KBM-7 (cell line): ENCODE measurements at places on chromosomes 5 and 9.

- no peak for DNase-seq
Measured at GRCh38 chr5:147617191-147617606, 107.3 kb upstream of the DPYSL3 start.

DNA sequence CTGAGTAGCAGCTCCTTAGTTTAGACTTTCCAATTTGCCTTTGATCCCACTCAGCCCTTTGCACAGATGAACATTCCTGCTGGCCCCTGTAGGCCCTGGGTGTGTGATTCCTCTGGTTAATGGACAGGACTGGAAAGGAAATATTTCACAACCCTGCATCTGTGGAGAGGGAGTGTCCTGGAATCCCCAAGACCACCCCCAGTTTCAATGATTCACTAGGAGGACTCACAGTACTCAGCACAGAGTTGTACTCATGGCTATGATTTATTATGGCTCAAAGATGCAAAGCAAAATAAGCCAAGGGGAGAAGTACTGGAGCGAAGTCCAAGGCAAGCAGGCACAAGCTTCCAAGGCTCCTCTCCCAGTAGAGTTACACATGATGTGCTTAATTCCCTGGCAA lies 42.4 kb upstream of the TJP2 start:
- DNase-seq, result no peak

DNA sequence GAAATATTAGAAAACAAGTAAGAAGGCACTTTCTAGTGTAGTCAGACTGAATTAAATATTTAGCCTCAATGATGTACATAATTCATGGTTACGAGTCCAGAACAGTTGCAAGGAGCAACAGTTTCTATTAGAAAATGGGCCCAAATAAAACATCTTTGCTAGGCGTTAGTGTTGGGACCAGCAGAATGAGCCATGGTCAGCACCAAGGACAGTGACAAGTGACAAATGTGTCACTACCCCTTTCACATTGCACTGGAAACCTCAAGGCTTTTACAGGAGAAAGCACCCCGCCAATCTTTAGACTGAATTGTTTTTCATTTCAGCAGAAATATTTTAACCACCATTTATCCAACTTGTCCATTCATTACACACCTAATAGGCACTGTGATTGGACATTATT lies 301.3 kb upstream of the ADCY2 start:
- peak; percentile 18 for DNase-seq

GRCh38 chr5:177429248-177430040 lies 3.0 kb downstream of the GRK6 start:
- peak; percentile 94 for DNase-seq

- DNase-seq, result no peak
Measured at GRCh38 chr9:34566322-34566721, 23.2 kb downstream of the CNTFR start.

- no peak for DNase-seq
Measured at GRCh38 chr5:106380736-106381135, 1290.0 kb downstream of the EFNA5 start.

DNA sequence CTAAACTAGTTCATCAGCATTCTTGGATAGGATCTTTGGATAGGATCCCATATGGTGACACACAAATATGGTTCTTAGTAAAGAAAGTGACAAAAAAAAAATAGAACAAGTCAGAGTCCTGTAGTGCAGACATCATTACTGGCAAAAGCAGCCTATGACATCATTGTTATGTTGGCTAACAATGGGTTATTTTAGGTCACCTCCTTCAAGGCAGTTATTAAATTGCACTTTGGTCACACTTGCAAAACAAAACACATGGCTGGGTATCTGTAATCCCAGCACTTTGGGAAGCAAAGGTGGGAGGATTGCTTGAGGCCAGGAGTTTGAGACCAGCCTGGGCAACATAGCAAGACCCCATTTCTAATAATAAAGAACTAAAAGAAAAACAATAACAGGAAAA lies 185.9 kb downstream of the KIAA0825 start:
- DNase-seq, result no peak

- no peak for DNase-seq
Measured at GRCh38 chr5:77743181-77743580, 33.0 kb downstream of the TBCA start.

- no peak for DNase-seq
Measured at GRCh38 chr5:120415985-120416384, 48.1 kb upstream of the PRR16 start.

DNA sequence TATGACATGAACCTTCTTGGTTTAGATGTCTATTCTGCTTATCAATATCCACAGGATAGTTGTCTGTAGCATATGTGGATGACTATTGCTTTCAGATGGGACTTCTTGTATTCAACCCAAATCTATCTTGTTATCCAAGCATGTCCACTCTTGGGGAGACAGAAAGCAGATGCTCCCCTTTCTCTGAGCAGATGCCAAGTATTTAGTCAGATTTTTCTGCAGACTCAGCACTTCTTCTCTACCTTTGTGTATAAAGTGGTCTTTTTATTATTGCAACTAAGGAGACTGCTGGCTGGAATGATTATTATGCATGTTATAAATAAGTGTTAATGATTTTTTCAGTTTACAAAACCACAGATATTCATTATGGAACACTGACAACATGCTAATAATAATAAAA lies 45.1 kb upstream of the ASTN2 start:
- no peak for DNase-seq

DNA sequence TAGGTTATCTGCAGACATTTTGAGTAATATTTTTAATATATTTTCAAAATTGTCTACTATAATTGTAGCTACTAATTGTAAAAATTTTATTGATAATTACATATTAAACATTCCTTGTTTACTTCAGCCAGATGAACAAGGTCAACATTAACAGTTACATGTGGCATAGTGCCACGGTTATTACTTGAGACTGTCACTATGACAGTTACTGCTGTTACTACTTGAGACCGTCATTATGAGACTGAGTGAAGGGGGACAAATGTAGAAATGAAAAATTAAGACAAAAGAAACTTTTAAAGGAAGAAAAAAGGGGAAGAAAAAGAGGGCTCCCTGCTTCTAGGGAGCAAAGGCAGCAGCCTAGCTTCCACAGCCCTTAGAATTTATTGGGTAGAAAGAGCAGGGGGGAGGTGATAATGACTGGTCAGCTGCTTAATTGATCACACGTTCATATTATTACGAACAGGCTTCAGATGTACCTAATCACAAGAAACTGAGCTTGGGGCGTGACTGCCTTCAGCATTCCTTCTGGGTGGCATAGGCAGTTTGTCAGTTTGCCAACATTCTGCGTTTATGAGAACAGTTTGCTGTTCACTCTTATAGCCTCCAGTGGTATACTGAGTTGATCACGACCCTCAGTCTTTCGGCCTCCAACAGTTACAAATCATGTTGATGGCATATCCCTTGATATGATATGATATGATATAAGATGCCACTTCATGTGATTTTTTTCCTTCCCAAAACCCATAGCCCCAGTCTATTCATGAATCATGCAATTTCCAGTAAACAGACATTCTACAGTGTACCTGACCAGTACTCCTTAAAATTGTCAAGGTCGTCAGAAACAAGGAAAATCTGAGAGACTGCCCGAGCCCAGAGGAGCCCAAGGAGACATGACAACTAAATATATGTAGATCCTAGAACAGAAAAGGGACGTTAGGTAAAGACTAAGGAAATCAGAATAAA lies 13.1 kb downstream of the MARCHF6 start:
- no peak for DNase-seq

DNA sequence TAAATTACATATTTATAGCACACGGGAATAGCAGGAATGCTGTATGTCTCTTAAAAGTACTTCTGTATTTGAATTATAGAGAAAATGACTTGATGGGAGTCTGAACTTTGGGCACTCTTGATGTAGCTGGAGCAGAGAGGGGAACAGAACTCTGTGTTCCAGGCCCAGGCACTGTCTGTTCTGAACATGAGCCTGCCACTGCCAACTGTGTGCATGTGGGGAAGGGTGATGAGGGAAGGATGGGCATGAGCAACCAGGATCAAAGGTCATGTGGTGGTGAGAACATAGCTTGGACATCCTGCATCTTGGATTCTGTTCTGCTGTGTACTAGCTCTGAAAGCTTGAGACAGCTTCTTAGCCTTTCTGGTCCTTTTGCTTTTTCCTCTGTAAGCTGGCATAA lies 16.4 kb upstream of the ZBED3 start:
- DNase-seq, result no peak

DNA sequence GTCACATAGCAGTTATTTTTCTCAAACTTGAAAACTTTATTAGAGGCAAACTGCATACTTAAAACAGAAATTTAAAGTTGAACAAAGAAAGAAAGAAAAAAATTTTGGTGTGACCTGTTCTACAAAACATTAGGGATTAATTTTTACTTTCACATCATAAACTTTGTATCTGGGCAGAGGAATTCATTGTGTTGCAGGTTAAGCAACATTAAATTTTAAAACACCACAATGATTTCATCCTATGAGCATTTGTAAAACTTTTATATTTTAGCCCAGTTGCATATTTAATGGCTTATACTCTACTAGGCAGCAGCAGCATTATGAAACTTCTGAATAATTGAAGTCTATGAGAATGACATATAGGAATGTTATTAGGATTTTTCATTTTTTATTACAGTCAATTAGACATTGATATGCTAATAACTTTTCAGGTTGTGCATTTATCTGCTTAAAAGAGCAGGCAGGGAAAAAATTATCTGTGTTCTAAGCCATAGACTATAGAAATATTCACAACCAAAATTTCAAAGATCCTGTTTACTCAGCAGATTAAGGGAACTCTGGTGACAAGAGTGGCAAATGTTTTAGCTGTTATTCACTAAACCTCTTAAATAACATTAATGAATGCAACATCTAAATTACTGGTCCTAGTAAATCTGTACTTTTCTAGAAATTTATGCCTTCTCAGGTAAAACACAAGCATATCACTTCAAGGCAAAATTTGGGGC lies 1088.5 kb upstream of the CDH6 start:
- no peak for DNase-seq

DNA sequence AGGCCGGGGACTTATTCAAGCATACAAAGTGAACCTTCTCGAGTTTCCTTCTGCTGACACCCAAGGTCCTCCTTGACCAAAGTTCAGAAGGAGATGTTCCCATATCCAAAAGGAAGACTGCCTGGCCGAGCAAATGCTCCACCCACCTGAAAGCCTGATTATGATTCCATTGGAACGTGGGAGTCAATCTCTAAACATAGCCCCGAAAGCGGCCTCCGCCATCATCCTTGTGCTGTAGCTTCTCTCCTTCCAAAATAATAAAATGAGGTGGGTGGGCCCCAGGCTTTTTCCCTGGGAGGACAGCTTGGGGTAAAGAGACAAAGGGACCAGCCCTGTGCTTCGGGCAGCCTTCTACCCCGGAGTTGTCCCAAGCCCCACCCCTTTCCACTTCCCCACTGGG lies 355.6 kb upstream of the SLC30A5 start:
- DNase-seq, result no peak

- DNase-seq, result no peak
Measured at GRCh38 chr5:120017513-120017912, 388.2 kb downstream of the FAM170A start.

DNA sequence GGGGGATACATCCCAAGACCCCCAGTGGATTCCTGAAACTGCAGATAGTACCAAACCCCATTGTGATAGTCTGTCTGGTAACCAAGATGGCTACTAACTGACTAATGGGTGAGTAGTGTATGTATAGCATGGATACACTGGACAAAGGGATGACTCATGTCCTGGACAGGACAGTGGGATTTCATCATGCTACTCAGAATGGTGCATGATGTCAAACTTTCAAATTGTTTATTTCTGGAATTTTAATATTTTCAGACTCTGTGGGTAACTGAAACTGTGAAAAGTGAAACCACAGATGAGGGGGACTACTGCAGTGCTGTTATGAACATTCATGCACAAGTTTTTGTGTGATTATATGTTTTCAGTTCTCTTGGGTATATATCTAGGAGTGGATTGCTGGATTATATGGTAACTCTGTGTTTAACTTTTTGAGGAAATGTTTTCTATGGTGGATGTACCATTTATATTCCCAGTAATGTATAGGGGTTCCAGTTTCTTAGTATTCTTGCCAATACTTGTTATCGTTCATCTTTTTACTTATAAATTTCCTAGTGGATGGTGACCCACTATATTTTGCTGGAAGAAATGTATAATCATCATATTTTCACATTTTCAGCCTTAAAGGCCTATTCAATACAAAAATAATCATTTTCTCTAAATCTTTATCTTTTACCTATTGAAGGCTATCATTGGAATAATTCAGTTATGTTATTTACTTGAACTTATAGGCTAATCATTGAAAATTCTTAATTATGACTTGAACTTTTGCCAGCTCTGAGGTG lies 140.9 kb downstream of the NR3C1 start:
- DNase-seq, result no peak

DNA sequence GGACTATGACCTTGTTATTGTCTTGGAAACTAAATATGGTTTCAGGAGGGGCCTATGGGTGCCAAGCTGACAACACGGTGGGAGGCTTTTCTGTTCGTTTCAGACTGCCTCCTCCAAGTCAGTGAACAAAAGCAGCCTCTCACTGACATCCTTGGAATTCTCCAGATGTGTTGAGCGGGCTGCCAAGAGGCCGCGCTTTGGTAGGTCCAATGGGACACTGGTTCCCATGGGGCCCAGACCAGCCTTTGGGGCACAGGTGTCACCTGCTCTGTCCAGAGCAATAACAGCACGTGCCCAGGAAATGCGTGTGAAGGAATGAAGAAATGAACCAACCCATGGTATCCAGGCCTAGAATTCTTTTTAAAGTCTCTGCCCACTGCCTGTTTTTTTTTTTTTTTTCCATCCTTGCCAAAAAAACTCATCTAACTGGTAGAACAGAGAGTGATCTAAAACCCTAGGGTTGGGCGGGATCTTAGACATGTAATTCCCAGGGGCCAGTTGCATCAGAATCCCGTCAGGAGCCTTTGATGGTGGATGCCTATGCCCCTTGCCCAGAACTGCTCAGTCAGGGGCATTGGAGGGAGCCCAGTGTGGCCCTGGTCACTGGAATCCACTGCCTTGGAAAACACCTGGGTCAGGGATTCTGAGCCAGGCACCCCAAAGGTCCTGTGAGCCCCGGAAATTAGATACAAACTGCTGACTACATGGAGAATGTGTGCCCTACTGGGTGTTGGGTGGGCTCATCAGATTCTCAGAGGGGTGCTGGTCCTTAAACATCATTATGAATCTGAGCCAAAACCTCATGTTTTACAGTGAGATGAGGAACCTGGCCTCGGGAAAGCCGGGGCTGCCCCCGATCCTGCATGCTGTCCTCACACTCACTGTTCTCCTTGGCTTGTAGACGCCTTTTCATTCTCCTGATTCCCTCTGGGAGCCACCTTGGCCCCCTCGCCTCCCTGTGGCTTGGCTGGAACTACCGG lies 60.1 kb downstream of the GTF3C4 start:
- no peak for DNase-seq
